Nephron progenitor cell (in vitro differentiated cells): ENCODE measurements at places on chromosomes 16 and 17.

DNA sequence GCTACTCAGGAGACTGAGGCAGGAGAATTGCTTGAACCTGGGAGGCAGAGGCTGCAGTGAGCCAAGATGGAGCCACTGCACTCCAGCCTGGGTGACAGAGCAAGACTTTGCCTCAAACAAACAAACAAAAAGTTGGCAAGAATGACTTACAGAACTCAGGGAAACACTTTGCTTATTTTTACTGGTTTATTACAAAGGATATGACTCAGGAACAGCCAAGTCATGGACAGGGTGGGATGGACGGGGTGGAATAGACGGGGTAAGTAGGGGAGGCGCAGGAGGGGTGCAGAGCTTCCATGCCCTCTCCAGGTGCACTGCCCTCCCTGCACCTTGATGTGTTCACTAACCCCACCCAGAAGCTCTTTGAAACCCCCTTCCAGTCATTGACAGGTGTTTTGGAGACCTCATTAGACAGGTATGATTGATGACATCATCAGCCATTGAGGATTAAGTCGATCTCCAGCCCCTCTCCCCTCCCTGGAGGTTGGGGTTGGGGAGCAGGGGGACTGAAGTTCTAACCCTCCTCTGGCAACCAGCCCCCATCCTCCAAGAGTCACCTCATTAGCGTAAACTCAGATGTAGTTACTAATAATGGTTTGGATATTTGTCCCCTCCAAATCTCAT lies 41.3 kb upstream of the ZCCHC14 start:
- DNase-seq: no peak

DNA sequence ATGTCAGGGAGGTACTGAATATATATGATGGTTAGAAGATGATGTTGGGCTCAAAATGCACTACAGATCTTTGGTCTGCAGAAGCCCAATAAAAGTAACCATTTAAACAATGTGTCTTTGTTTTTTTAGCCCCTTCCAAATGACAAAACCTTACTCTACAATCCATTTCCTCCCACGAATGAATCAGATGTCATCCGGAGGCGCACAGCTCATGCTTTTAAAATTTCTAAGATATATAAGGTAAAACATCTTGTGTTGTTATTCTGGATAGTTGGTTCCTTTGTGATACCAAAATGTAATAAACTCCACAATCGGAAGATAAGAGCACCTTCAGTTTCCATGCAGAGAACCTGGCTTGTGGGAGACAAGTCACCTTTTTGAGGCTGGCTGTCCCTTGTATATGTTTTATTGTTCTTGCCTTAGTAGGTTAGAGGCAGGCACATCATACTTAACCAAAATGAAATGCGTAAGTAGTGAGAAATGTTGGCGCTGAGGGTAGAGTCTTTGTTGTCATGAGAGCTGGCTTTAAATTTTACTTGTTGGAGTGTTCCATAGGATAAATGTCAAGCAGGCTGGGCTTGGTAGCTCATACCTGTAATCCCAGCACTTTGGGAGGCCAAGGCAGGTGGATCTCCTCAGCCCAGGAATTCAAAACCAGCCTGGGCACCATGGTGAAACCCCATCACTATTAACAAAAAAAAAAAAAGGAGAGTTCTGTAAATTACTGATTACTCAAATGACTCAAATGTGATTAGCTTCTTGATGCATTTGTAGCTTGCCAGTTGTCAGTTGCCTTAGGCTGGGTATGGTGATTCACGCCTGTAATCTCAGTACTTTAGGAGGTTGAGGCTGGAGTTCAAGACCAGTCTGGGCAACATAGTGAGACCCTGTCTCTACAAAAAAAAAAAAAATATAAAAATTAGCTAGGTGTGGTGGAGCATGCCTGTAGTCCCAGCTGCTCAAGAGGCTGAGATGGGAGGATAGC lies 19.7 kb upstream of the SNTB2 start:
- DNase-seq: no peak

- no peak for DNase-seq
Measured at GRCh38 chr17:10745231-10745630, 15.4 kb upstream of the TMEM220 start.

DNA sequence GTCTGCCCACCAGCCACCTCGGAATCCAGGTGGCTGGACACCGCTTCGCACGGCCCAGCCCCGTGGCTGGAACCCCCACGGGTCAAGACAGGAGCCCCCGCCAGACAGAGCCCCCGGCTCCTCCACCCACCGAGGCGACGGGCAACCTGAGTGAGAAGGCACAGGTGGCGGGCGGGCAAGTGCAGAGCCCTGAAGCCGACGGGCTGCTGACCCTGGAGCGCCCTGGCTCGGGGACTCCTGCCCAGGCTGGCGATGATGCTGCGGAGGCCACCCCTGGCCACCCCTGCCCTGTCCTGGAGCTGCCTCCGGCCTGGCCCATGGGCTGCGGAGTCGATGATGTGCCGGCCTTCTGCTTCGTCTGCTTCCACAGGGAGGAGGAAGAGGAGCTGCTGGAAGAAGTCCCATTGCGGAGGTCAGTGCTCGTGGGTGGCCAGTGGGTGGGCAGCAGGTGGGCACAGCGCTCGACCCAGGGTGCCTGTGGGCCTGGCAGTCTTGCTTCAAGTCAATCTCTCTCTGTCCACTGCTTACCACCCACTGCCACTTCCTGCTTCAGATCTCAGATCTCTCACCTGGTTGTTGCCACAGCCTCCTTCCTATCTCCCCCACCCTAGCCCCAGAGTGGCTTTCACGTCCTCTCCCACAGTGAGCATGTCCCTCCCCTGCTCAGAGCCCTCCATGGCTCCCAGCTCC lies 33.1 kb upstream of the SBK1 start:
- DNase-seq: no peak

- DNase-seq: peak; percentile 45
Measured at GRCh38 chr17:60720763-60721531, 43.3 kb downstream of the BCAS3 start.

- DNase-seq: peak; percentile 8
Measured at GRCh38 chr17:60327901-60328273, 64.0 kb downstream of the USP32 start.

DNA sequence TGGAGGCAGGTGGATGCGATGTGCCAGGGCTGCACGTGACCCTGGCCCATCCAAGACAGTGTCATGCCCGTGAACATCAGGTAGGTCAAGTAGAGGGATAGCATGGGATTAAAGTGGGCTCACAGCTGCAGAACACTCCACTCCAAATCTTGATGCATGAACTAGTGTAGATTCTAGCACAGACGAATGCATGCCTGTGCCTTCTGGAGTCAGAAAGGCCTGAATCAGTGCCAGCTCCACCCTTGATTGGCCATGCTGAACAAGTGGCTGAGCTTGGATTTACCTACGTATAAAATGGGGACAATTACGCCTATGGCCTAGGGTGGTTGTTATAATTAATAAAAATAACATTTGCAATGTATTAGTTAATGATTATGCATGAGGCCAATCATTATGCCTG lies 10.6 kb downstream of the IRX3 start:
- no peak for DNase-seq

GRCh38 chr16:84349862-84350684 lies 18.3 kb upstream of the ATP2C2 start:
- DNase-seq: no peak

DNA sequence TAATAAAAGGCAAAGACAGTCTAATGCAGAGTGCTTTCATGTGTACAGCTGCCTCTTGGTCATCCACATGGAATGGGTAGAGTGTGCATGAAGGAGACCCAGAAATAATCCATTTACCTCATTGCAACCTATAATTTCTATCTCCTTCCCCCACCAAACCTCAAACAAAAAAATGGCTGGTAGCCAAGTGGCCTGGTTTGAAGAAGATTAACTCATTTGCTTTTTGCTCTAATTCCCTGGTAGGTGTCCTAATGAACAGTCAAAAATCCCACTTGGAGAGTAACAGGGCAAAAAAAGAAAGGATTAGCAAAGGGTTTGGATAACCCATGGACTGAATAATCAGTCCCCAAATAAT lies 13.0 kb upstream of the LYRM9 start:
- no peak for DNase-seq

DNA sequence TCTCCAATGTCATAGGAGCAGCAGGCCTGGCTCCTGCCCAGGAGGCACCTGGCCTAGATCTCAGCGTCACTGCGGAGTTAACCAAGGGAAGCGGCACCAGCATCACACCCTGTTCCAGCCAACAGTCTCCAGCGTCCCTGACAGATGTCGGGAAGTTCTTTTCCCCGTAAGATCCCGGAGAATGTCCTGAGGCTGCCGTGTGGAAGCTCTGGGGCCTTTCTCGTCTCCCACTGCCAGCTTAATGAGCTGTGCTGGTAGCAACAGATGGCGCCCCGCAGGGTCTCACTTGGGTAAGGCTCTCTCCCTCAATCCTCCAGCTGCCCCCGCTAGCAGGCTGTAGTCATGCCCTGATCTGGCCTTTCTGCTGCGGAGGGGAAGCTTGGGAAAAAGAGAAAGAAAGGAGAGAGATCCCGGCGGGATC lies 57.5 kb downstream of the MARCHF10 start:
- peak; percentile 29 for DNase-seq

DNA sequence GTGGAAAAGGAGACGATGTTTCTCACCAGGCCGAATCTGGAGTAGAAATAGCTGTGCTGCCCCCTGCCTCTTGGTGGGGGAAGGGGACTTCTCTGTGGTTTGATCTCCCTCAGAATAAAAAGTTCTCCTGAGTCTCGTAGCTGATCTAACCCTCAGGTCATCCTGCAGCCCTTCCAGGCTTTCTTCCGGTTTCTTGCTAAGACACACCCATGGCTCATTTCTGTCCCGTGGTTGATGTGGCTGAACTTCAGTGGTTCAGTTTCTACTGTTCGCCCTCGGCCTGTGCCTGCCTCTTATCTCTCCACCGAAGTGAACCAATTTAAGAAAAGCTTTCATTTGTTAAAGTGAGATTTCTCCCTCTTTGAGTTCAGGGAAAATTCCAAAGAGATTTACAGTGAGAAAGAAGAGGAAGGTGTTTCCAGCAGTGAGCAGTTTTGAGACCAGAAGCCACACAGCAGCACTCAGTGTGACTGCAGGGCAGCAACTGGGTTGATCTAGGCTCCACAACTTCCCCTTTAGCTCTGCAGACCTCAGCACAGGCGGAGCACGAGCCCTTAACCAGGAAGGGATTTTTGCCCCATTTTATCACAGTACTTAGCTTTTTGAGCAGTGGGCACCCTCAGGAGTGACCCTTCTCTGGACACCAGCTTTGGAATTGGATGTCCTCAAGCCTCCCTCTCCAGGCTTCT lies 34.9 kb upstream of the CACNG5 start:
- DNase-seq: no peak
